ENCODE measurements at places on chromosomes 3 and 15.

- DNase-seq = no peak
These were observed 79.4 kb downstream of the GTPBP8 start for GRCh38 chr3:113070072-113070640.

GRCh38 chr3:74768010-74768409 is 153.6 kb upstream of the CNTN3 start:
- DNase-seq = no peak

GRCh38 chr3:77256584-77257503 is 216.9 kb downstream of the ROBO2 start:
- no peak for DNase-seq

GRCh38 chr3:186417791-186418190 is 55.8 kb upstream of the DGKG start:
- no peak for DNase-seq

- no peak for DNase-seq
These were observed 233.5 kb upstream of the AGTR1 start for GRCh38 chr3:148464246-148464645.

- no peak for DNase-seq
These were observed 6.3 kb downstream of the INAFM2 start for GRCh38 chr15:40329804-40330203.

GRCh38 chr3:50623840-50624474 is 7.0 kb downstream of the MAPKAPK3 start:
- DNase-seq = no peak

- no peak for DNase-seq
These were observed 23.7 kb downstream of the OXNAD1 start for GRCh38 chr3:16288664-16289063.

GRCh38 chr3:43423142-43423541 is 136.8 kb downstream of the SNRK start:
- no peak for DNase-seq

DNA sequence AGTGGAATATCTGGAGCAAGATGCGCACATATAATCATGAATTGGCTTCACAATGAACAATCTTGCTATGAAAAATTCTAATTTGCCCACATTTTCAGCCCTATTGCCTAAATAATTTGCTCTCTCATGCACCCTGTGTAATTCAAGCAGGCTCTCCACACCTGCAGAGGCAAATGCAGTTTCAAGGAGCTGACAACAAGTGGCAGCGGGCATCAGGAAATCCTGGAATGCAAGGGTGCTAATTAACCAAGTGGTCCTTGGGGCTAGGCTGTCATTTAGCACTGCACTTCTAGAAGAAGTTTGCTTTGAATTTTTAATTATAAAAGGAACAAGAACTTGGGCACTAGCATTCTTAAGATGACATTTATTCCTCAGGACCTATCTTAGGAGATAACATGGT is 56.3 kb upstream of the ICE2 start:
- DNase-seq = no peak

DNA sequence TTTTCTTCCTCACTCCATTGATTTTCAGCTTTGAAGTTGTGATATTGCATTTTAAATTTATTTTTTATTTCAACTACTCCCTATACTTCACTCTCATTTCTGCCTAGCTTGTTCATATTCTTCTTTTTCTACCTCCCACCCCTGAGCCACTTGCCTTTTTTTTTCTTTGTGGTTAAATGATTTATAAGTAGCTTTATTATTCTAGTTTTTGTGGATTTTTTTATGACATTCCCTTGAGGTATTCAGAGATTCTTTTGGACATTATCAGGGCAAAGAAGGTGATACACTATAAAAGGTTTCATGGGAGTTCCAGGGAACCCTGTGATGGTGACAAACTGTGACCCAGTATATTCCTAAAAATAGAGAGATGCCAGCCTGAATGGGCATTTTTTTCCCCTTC is 3.3 kb downstream of the C15orf61 start:
- no peak for DNase-seq

DNA sequence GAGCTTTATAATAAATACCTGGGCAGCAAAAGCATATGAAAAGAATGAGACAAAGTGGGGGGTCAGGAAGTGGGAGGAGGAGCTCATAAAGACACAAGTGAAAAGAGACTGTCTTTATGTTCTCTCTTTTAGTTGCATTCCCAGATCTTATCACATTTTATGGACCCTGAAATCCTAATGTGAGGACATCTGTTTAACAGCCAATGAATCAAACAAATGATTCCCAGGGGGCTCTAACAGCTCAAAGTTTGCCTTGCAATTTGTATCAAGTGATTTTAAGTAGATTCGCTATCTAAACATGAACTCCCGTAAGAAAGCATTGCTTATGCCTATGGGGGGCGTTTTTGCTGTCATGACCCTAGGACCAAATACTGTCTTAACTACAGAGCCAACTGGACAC is 332.3 kb upstream of the CNTN4 start:
- DNase-seq = no peak

- no peak for DNase-seq
These were observed 651.9 kb downstream of the RBMS3 start for GRCh38 chr3:29932696-29933325.

DNA sequence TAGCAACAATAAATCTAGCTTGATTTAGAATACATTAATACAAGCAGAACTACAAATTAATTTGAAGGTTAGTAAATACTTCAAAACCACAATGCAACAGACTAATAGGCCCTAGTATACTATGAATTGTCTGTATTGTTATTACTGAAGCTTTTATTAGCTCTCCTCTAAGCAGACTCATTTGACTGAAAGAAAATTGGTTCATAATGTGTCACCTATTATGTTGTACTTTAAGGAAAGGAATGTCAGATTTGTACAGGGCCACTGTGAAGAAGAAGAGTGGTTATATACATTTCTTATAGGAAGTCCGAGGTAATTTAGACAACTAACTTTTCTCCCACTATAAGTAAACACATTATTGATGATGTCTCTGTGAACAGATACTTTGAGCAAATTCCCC is 954.5 kb downstream of the ZPLD1 start:
- DNase-seq = no peak

DNA sequence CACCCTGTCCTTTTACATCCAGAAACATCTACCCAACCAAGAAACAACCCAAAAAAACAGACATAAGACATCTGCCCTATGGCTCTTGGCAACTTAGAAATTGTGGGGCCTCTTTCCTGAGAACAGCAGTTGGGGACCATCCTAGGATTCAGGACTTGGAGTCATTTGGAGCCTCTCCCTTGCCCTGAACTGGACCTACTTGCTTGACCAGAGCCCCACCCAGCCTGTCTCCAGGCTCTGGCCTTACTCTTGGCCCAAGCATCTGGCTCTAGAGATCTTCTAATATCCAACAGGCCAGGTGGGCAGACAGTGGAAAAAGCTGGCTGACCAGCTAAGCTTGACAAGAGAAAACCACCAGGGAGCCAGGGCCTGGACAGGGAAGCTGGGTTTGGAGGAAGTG is 99.1 kb upstream of the C2CD4B start:
- DNase-seq = no peak

DNA sequence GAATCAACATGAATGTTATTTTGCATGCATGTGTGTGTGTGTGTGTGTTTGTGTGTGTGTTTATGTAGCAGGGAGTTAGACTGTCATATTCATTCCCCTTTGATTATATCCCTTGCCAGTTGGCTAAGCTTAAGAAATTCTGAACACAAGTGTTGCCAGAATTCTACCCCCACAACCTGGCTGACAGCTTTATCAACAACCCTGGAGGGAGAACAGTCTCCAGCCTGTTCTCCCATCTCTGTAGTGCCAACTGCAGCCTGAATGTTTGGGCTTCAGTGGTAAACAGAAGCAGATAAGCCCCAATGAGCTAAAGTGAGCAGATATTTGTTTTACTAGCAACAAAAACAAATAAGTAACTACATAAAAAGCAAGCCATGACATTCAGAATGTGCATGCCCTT is 162.6 kb upstream of the ABI3BP start:
- no peak for DNase-seq

GRCh38 chr15:40320931-40321371 is 2.5 kb upstream of the INAFM2 start:
- DNase-seq = no peak

DNA sequence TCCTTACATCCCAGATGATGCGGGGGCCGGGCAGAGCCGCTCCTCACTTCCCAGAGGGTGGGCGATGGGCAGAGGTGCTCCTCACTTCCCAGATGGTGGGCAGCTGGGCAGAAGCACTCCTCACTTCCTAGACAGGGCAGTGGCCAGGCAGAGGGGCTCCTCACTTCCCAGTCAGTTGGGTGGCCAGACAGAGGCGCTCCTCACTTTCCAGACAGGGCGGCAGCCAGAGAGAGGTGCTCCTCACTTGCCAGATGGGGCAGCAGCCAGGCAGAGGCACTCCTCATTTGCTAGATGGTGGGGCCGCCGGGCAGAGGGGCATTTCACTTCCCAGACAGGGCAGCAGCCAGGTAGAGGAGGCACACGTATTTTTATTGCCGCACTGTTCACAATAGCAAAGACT is 622.0 kb upstream of the KCNMB2 start:
- DNase-seq = no peak

DNA sequence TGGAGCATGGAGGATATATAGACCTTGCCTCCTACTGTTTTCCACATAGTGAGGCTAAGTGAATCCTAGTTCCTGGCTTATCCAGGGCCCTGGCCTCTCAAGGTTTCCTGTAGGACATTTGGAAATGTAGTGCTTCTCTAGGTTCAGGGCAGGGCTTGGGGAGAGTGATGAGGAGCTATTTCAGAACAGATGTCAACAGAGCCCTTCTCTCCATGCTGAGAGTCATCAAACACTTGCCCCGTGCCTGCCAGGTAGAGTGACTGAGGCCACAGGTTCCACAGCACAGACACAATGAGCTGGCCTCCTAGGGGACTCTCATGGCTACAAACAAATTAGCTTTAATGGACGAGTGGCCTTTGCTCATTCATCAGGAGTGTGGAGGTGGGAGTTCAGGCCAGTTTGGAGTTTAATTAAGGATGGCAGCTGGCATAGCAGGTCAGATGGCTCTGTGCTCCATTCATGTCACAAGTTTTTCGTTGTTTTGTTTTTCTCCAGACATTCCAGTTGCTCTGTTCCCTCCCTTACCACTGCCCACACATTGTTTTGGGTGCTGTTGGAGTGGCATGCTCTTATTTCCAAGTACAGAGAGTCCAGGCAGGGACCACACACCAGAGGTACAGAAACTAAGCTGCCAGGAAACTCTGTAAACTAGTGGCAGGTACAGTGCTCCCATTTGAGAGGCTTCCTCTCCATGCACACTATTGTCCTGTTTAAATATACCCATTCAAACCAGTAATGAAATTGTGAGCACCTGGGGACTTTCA is 189.8 kb downstream of the RYR3 start:
- DNase-seq = no peak

- no peak for DNase-seq
These were observed 421.8 kb downstream of the NLGN1 start for GRCh38 chr3:173819368-173819767.

- no peak for DNase-seq
These were observed 61.1 kb downstream of the GRIP2 start for GRCh38 chr3:14478956-14479550.

DNA sequence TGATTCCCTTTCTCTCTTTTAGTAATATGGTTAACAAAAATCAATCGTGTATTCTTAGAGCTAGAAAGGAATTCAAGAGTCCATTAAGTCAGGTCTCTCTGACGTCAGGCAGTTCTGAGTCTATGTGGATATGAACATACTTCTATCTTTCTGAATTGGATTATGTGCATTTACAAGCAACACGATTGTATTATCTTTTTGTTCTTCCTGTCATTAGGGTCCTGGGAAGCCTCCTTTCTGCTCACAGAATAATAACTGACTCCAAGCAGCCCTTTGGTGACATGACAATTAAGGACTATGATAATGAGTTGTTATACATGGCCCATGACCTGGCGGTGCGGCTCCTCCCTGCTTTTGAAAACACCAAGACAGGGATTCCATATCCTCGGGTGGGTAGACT is 14.0 kb downstream of the EDEM1 start:
- no peak for DNase-seq

GRCh38 chr15:97836003-97836402 is 124.5 kb upstream of the ARRDC4 start:
- no peak for DNase-seq

DNA sequence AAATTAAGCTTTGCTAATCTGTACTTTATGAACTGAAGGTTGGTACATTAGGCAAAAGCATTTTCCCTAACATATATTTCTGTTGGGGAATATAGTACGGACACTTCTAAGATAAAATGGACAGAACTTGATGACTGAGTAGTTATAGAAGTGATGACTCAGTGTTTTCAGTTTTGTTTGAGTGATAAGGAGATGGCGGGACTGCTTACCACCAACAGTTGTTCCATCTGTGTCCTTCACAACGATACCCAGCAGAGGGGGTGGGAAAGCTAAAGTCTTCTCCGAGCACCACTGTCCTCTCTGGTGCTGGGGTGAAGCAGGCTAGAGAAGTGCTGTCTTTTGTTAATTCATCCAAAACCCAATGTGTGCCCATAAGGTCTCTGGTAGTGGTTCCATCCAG is 195.8 kb downstream of the CD47 start:
- no peak for DNase-seq

DNA sequence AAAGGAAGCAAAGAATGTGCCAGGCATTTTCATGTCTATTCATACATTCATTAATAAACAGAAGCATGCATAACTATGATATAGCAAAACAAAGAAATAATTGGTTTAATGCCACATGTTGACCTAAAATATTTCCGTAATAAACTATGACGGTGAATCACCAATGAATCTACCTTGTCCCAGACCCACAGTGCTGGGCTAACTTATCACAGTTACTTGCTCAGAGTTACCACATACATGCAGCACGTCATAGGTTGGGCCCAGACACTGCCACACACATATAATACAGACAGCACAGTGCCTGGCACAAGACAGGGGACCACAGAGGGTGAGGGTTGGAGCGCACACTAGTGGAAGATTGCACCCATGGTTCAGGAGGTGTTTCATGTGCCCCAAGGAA is 86.9 kb downstream of the ATP1B3 start:
- DNase-seq = no peak

- DNase-seq = no peak
These were observed 65.6 kb downstream of the ZNF609 start for GRCh38 chr15:64525828-64526530.

DNA sequence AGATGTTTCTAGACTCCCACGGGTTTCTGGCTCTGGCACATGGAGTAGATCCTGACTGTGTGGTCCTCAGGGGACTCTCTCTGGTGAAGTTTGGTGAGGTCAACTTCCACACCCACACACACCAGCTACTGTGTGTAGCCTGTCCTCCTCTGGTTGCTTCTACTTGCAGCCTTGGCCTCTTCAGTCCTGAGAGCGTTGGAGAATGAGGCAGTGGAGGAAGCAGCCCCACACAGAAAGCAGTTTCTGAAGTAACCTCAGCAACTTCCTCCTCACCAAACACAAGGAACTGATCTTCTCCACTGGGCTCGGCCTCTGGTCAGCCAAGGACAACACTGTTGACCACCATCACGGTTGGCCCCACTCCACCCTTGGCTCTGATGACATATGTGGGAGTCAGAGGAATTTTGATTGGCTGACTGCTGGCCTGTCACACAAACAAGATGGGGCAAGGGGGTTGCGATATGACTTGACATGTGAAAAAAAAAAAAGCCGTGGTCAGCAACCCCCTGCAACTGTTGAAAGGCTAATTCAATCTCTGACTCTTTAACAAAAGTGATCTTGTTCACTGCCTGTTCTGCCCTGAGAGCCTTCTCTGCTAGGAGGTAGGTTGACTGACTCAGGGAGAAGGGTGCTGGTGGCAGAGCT is 19.6 kb downstream of the CD86 start:
- DNase-seq = no peak

- no peak for DNase-seq
These were observed 115.0 kb downstream of the THSD4 start for GRCh38 chr15:71230303-71230702.

All from memory B cell (primary cell).